Thyroid gland (tissue), 4 donors: ENCODE measurements at places on chromosomes 4 and X. TPM values are rescaled to one million over a fixed set of nuclear protein-coding genes. Genes with fewer than 3 reads are reported as not detected.
A peak's percentile ranks its signal among the peaks of the same experiment; 100 is the strongest.

CCDC120 gene
- total RNA-seq: 6.0 TPM

ARHGAP6 gene
- 51.0 TPM for total RNA-seq

TLL1 gene
- 6.0 TPM for total RNA-seq

CFAP97 gene
- 63.3 TPM for total RNA-seq

DGKK gene
- not detected for total RNA-seq

PCDH7 gene
- total RNA-seq: 31.5 TPM

RBM3 gene
- total RNA-seq: 154 TPM

DDX53 gene
- total RNA-seq: not detected

HERC5 gene
- total RNA-seq: 8.2 TPM

DNA sequence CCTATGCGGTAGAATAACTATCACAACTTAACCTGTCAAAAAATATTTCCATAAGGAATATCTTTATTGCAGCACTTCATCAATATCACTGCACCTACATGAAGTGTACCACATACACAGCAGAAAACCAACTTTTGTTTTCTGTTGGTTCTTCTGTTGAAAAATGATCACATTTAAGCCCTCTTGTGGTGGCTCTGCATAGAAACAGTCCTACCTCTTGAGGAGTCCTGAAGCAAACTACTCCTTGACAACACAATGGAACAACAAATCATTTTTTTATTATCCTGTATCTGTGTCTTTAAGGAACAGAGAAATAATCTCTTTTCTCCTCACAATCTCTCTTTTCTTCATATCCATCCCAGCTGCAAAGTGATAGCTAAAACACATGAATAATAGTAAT, 39.8 kb upstream of the ATOH1 start:
- no peak overlapping the region for H3K4me3 ChIP-seq
- no peak for DNase-seq
- no peaks in the 10 kb centered on the region for H3K4me1 ChIP-seq
- H3K36me3 ChIP-seq: no peaks in the 10 kb centered on the region
- no peaks in the 10 kb centered on the region for H3K27me3 ChIP-seq
- no peak overlapping the region for H3K27ac ChIP-seq

DNA sequence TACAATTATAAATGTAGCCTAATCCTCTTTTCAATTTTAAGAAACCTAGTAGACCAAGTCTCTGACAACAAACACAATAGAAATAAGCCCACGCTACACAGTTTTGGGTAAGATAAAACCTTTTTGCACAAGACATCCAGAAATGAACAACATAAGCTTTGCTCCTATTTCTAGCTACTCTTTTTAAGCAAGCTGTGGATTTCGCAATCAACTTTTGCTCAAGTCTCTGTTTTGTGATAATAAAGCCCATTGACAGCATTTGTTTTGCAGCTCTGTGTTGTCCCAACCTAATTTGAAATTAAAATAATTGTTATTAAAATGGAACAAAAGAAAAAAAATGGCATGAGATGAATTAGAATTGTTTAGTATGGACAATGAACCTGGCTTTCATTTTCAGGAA, 287.9 kb upstream of the PUDP start:
- no peaks in the 10 kb centered on the region for H3K36me3 ChIP-seq
- no peak overlapping the region for H3K4me3 ChIP-seq
- no peak overlapping the region for H3K27ac ChIP-seq
- no peaks in the 10 kb centered on the region for H3K4me1 ChIP-seq
- H3K27me3 ChIP-seq: no peaks in the 10 kb centered on the region
- no peak for DNase-seq

DNA sequence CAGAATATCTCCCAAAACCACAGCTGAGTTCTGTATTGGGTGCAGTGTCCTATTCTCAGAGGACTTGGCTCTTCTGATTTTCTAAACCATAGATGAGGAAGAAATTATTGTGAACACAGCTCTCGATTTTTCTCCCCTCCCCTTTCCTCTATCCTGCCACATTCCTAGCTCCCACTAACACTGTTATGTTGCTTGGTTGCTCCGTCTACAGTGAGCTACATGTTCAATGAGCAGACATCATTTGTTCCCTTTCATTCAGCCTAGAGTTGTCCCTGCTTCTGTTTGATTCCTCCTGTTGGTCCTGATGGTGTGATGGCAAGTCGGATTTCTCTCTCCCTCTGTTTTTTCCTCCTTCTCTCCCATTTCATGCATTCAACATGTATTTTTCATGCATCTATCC, 65.9 kb downstream of the DIPK2B start:
- no peaks in the 10 kb centered on the region for H3K36me3 ChIP-seq
- H3K27me3 ChIP-seq: no peaks in the 10 kb centered on the region
- H3K4me3 ChIP-seq: no peak overlapping the region
- H3K27ac ChIP-seq: no peak overlapping the region
- no peaks in the 10 kb centered on the region for H3K4me1 ChIP-seq

- no peaks in the 10 kb centered on the region for H3K27me3 ChIP-seq
- H3K27ac ChIP-seq: no peak overlapping the region
- H3K4me1 ChIP-seq: no peaks in the 10 kb centered on the region
- H3K36me3 ChIP-seq: no peaks in the 10 kb centered on the region
Observed at GRCh38 chr4:47715716-47716416, 122.0 kb downstream of the CORIN start.

DNA sequence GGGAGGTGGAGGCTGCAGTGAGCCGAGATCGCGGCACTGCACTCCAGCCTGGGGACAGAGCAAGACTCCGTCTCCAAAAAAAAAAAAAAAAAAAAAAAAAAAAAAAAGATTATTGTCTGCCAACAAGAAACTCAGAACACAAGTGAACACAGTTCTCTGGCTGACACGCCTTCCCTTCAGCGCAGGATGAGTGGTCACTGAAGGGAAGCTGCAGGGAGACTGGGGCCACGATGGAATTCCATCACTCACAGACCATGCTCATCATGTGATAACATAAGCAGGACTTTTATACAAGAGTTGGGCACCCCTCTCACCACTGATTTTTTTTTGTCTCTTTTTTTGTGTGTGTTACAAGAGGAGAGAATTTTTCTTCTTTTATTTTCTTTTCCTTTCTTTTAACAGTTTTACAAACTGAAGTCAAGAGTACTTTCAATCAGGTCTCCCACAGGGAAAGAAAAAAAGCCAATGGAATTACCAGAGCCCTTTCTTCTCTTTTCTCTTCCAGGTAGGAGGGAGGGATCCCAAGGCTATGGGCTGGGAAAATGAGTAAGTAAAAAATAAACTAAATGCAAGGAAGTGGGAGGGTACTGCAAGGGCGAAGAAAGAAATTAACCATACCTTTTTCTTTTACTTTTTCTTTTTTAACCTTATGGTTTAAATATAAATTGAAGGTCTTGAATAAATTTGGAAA, 435.6 kb downstream of the GPM6A start:
- no peaks in the 10 kb centered on the region for H3K27me3 ChIP-seq
- H3K36me3 ChIP-seq: no peaks in the 10 kb centered on the region
- no peaks in the 10 kb centered on the region for H3K4me1 ChIP-seq
- no peak for DNase-seq
- no peak overlapping the region for H3K4me3 ChIP-seq
- H3K27ac ChIP-seq: no peak overlapping the region

- no peaks in the 10 kb centered on the region for H3K27me3 ChIP-seq
- H3K4me3 ChIP-seq: no peak overlapping the region
- H3K27ac ChIP-seq: no peak overlapping the region
- no peaks in the 10 kb centered on the region for H3K36me3 ChIP-seq
Observed at GRCh38 chrX:53458082-53458481, 23.9 kb upstream of the HSD17B10 start.

DNA sequence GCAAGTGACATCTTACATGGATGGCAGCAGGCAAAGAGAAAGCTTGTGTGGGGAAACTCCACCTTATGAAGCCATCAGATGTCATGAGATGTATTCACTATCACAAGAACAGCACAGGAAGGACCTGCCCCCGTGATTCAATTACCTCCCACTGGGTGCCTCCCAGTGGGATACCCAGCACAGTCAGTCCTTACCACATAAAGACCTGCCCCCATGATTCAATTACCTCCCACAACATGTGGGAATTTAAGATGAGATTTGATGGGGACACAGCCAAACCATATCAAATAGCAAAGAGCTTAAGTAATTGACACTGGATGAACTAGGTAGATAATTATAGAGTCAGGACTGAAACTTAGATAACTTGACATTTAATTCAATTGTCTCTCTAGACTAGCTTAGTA, 85.6 kb downstream of the SLIT2 start:
- H3K4me1 ChIP-seq: no peaks in the 10 kb centered on the region
- no peak overlapping the region for H3K27ac ChIP-seq
- H3K27me3 ChIP-seq: no peaks in the 10 kb centered on the region
- no peak for DNase-seq

GRCh38 chrX:97790850-97791249, 907.1 kb downstream of the RPA4 start:
- no peak for DNase-seq
- H3K36me3 ChIP-seq: no peaks in the 10 kb centered on the region
- H3K27ac ChIP-seq: no peak overlapping the region
- H3K27me3 ChIP-seq: no peaks in the 10 kb centered on the region

DNA sequence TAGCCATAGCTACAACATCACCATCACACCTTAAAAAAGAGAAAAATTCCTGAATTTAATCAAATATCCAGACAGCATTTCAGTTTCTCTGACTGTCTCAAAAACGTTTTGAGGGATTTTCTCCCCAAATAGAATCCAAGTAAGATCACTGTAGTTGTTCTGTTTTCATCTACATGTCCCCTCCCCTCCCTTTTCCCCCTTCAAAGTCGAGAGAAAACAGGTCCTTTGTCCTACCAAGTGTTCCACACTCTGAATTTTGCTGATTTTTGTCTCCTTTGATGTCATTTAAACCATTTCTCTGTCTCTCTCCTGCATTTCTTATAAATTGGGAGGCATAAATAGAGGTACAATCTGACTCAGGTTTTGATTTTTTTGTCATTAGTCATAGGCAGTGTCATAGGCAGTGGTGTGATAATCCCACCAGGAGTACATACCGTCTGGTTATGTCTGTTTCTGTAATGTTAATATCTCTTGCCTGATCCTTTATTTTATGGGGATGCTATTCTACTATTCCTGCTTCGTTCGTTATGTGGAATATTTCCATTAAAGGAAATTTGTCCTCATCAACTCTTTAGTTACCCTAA, 348.6 kb downstream of the PTTG2 start:
- DNase-seq: no peak
- H3K36me3 ChIP-seq: no peaks in the 10 kb centered on the region
- H3K4me3 ChIP-seq: no peak overlapping the region

DNA sequence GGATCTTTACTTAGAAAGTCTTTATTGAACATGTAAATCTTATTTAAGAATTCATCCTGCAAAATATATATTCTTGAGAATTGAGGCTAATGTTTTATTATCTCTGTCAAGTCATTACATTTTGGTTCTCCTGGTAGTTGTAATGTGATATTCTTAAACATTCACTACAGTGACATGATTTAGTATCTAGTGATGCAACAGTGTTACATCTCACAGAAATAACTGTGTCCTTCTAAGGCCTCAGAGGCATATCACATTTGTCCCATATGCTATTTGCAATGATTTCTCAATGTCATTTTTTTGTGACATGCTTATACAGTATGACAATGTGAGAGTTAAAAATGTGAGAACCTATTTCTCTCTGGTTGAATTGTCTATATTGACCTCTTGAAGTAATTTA, 34.1 kb downstream of the PRRG1 start:
- peaks cover 21% of the 10 kb centered on the region for H3K4me1 ChIP-seq
- H3K27ac ChIP-seq: no peak overlapping the region
- no peak for DNase-seq
- H3K36me3 ChIP-seq: no peaks in the 10 kb centered on the region
- no peak overlapping the region for H3K4me3 ChIP-seq
- H3K27me3 ChIP-seq: no peaks in the 10 kb centered on the region

- H3K4me1 ChIP-seq: peaks cover 15% of the 10 kb centered on the region
- peak; percentile 58 for DNase-seq
- no peaks in the 10 kb centered on the region for H3K27me3 ChIP-seq
Observed at GRCh38 chr4:30721185-30722091, 1.3 kb downstream of the PCDH7 start.

- H3K27me3 ChIP-seq: no peaks in the 10 kb centered on the region
- no peaks in the 10 kb centered on the region for H3K36me3 ChIP-seq
- H3K27ac ChIP-seq: no peak overlapping the region
- peaks cover 21% of the 10 kb centered on the region for H3K4me1 ChIP-seq
- peak; percentile 33 for DNase-seq
- no peak overlapping the region for H3K4me3 ChIP-seq
Observed at GRCh38 chr4:141027421-141027820, 105.8 kb downstream of the RNF150 start.

DNA sequence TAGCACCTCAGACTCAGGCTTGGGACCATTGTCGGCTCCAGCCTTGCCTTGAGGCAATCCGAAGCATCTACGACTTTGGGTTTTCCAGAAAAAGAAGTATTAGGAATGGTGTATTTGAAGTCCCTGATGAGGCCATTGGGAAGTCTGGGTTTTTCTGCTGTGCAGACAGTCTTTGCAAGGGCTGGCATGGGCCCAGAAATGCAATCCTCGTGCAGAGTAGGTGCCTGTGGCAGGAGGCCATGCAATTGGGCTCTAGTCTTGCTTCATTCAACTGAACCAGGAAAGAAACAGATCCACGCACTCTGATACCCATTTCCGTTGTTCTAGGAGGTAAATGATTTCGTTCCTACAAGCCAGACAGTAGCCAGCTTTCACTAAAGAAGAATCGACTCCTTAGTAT, 12.4 kb downstream of the ZFP92 start:
- no peak overlapping the region for H3K27ac ChIP-seq
- no peaks in the 10 kb centered on the region for H3K4me1 ChIP-seq
- H3K27me3 ChIP-seq: no peaks in the 10 kb centered on the region
- H3K36me3 ChIP-seq: no peaks in the 10 kb centered on the region

GRCh38 chr4:52665592-52665991, 6.5 kb upstream of the USP46 start:
- no peak overlapping the region for H3K4me3 ChIP-seq
- H3K27me3 ChIP-seq: no peaks in the 10 kb centered on the region
- DNase-seq: no peak
- H3K36me3 ChIP-seq: no peaks in the 10 kb centered on the region
- peaks cover 1% of the 10 kb centered on the region for H3K4me1 ChIP-seq

- H3K4me3 ChIP-seq: no peak overlapping the region
- H3K27me3 ChIP-seq: no peaks in the 10 kb centered on the region
- no peaks in the 10 kb centered on the region for H3K4me1 ChIP-seq
- DNase-seq: no peak
- H3K27ac ChIP-seq: no peak overlapping the region
Observed at GRCh38 chr4:153335665-153336064, 8.8 kb upstream of the MND1 start.

- H3K4me3 ChIP-seq: no peak overlapping the region
- H3K27me3 ChIP-seq: no peaks in the 10 kb centered on the region
- H3K27ac ChIP-seq: no peak overlapping the region
- no peak for DNase-seq
- H3K36me3 ChIP-seq: no peaks in the 10 kb centered on the region
Observed at GRCh38 chrX:132004728-132005127, 18.4 kb upstream of the STK26 start.

- H3K36me3 ChIP-seq: no peaks in the 10 kb centered on the region
- no peaks in the 10 kb centered on the region for H3K27me3 ChIP-seq
- no peaks in the 10 kb centered on the region for H3K4me1 ChIP-seq
- DNase-seq: no peak
- H3K27ac ChIP-seq: no peak overlapping the region
- no peak overlapping the region for H3K4me3 ChIP-seq
Observed at GRCh38 chrX:8897259-8897658, 96.1 kb upstream of the FAM9A start.

- no peak overlapping the region for H3K4me3 ChIP-seq
- no peak for DNase-seq
- H3K36me3 ChIP-seq: no peaks in the 10 kb centered on the region
- no peak overlapping the region for H3K27ac ChIP-seq
- H3K4me1 ChIP-seq: no peaks in the 10 kb centered on the region
Observed at GRCh38 chr4:73275318-73275654, 16.7 kb upstream of the ANKRD17 start.

- no peak overlapping the region for H3K4me3 ChIP-seq
- no peak overlapping the region for H3K27ac ChIP-seq
- no peak for DNase-seq
- H3K27me3 ChIP-seq: no peaks in the 10 kb centered on the region
- no peaks in the 10 kb centered on the region for H3K36me3 ChIP-seq
Observed at GRCh38 chr4:161121451-161121850, 1042.3 kb downstream of the FSTL5 start.
